ENCODE measurements at places on chromosomes 11 and 22.

DNA sequence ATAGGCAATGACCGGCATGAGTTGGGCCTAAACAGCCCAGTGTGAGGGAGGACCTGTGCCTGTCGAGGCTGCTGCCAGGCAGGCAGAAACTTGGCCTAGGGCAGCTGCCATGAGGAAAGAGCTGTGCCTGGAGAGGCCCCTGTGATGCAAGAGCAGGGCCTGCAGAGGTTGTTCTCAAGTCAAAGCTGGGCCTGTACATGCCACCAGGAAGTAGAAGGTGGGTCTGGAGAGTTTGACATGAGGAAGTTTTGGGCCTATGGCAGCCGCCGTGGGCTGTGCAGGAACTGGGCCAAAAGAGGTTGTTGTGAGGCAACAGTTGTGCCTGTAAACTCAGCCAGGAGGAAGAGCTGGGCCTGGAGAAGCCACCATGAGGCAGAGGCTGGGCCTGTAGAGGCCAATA lies 43.2 kb downstream of the OR4C45 start:
- DNase-seq: no peak

DNA sequence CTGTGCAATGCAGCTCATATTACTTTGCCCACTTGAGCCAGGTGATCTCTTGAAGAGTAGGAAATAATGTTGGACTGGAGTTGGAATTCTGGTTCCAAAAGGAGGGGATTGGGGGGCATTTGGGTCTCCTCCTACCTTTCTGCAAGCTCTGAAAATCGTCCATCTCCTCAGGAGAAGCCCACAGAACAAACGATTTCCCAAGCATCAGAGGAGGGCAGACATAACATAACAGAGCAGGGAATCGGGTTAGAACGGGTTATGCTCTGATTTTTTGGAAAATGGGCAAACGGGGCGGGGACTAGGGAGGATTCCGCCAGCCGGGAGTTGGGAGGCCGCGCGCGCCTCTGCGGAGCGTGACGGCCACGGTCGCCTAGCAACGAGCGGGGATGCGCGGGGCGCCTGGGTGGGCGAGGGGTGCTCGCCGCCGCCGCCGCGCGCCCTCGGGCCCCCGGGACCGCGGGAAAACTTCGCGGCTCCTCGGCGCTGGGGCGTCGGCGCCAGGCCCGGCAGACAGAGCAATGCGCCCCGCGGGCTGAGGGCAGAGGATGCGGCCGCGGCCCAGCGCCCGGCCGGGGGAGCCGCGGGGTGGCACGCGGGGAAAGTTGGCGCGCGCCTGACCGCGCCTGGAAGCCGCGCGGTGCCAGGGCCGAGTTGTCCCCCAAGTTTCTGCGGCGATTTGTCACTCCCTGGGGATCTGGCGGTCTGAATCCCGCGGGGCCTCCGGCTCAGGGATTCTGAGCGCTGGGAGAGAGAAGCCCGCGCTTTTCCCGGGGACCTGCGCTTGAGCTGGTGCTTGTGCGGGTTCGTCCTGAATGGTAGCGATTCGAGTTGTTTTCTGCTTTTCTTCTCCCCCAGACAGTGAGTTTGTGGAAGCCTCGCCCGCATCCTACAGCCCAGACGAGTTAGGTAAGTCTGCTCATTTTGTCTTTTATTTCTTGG lies 27.8 kb upstream of the AMOTL1 start:
- DNase-seq: no peak

GRCh38 chr11:48142889-48143288 lies 73.7 kb upstream of the OR4B1 start:
- no peak for DNase-seq

DNA sequence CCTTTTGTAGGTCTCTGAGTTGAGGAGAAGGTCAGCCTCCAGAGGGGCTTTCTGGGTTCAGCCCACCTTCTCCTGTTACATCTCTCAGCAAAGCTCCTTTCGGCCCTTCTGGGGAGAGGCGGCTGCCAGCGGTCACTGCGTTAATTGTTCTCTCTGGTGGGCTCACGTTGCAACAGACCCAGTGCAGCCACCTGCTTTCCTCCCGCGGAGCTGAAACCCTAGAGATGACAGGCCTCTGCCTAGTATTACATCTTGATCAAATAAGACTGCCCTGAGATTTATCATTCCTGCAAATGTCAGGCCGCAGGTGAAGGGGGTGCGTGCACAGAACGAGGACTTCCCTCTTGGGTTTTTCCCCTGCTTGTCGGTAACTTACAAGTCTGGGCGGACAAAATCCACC lies 43.2 kb upstream of the CREB3L1 start:
- no peak for DNase-seq

DNA sequence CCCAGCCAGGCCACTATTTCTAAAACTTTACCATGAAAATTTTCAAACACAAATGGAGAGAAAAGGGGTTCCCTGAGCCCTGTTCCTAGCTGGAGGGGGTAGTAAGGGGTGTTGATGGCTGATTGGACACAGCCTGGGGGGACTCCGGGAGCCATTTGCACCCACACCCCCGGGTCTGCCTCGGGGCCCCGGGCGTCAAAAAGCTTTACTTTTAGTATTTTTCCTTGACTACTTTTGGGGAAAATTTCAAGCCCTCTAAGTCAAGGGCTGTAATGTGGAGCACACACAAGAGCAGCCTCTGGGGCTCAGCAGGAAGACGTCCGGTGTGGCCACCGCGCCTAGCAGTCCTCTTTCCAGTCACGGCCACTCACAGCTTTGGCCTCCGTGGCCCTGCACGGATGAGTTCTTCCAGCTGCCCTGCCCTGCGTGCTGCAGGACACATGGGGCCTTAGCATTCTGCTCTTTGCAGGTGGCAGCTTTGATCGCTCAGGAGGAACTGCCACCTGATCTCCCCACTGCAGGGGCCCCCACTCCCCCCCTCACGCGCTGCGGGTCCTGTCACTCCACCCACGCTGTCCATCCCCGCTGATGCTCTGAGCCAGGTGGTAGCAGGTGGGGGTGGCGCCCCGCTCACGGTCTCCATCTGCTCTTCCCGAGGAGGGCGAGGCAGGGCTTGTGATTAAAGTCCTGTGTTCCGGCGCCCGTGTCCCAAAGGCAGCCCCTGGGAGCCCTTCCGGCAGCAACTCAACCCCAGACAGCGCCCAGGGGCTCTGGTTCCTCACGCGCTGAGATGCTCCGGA lies 14.4 kb downstream of the RNH1 start:
- DNase-seq: no peak

GRCh38 chr11:12249590-12250260 lies 127.6 kb upstream of the PARVA start:
- no peak for DNase-seq

DNA sequence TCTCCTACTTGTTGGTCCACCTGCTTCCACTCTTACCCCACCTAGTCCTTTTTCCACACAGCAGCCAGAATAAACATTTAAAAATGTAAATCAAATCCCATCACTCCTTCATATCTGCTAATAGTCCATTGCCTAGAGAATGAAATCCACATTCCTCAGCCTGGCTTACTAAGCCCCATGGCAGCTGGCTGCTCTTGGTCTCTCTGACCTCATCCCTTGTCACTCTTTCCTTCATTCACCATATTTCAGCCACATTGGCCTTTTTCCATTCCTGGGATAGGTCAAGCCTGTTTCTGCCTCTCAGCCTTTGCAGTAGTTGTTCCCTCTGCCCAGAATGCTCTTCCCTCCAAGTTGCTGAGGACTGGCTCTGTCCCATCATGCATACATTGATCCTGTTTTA lies 512.8 kb downstream of the INSC start:
- DNase-seq: no peak

GRCh38 chr22:37639070-37639760 lies at the start of gene SH3BP1:
Gene SH3BP1, plus strand, starts transcription at chr22:37639669. Its CDS starts 119 bp downstream, at chr22:37639788.
- DNase-seq: peak; percentile 69
